Natural killer cell (primary cell): ENCODE measurements at places on chromosomes 4 and X. TPM values are rescaled to one million over a fixed set of nuclear protein-coding genes. Genes with fewer than 3 reads are reported as not detected.

DNA sequence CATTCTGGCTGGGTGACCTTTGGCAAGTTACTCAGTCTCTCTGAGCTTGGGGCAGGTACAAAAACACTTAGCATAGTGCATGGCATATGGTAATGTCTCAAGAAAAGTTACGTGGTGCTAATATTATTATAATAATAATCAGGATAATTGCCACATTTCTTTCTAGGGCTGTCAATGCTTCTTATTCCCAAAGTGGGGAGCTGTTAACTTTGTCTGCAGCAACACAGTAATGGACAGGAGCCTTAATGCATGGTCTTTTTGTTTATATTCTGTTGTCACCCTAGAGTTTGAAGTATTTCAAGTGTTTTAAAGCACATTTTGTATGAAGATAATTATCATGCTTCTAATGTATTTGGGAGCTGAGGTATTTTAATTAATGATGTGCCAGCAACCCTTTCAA lies 121.8 kb downstream of the FHIP1A start:
- no peak for DNase-seq
- H3K27ac ChIP-seq = no peak overlapping the region
- H3K4me1 ChIP-seq = no peaks in the 10 kb centered on the region
- peaks cover 2% of the 10 kb centered on the region for H3K27me3 ChIP-seq
- no peak overlapping the region for H3K4me3 ChIP-seq

- no peak overlapping the region for H3K4me3 ChIP-seq
- no peaks in the 10 kb centered on the region for H3K36me3 ChIP-seq
- H3K27ac ChIP-seq = no peak overlapping the region
- no peaks in the 10 kb centered on the region for H3K27me3 ChIP-seq
Measured at GRCh38 chr4:149765630-149766029, 50.0 kb downstream of the IQCM start.

- H3K4me1 ChIP-seq = no peaks in the 10 kb centered on the region
- DNase-seq = no peak
- no peaks in the 10 kb centered on the region for H3K36me3 ChIP-seq
- no peaks in the 10 kb centered on the region for H3K27me3 ChIP-seq
Measured at GRCh38 chrX:7788334-7788733, 54.6 kb upstream of the VCX start.

DNA sequence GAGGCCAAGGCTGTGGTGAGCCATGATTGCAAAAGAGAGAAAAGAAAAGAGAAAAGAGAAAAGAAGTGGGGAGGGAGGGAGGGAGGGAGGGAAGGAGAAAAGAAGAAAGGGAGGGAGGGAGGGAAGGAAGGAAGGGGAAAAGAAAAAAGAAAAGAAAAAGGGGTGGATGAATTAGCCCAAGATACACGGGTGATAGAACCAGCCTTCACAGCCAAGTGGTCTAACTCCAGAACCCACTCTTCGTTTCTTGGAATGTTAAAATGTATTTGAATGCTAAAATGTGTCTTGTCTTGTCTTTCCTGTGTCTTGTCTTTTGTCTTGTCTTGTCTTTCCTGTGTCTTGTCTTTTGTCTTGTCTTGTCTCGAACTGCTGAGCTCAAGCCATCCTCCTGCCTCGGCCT lies 13.1 kb downstream of the CCNQ start:
- peaks cover 6% of the 10 kb centered on the region for H3K4me1 ChIP-seq
- peaks cover 20% of the 10 kb centered on the region for H3K36me3 ChIP-seq
- no peak overlapping the region for H3K27ac ChIP-seq
- DNase-seq = no peak
- H3K4me3 ChIP-seq = no peak overlapping the region

- no peaks in the 10 kb centered on the region for H3K4me1 ChIP-seq
- DNase-seq = no peak
- H3K27me3 ChIP-seq = no peaks in the 10 kb centered on the region
- no peak overlapping the region for H3K4me3 ChIP-seq
- H3K27ac ChIP-seq = no peak overlapping the region
- H3K36me3 ChIP-seq = peaks cover 11% of the 10 kb centered on the region
Measured at GRCh38 chr4:106287353-106287969, 28.5 kb downstream of the TBCK start.

- no peak overlapping the region for H3K27ac ChIP-seq
- DNase-seq = no peak
- no peaks in the 10 kb centered on the region for H3K36me3 ChIP-seq
- H3K4me1 ChIP-seq = no peaks in the 10 kb centered on the region
- H3K27me3 ChIP-seq = no peaks in the 10 kb centered on the region
- H3K4me3 ChIP-seq = no peak overlapping the region
Measured at GRCh38 chr4:78764498-78764961, 11.6 kb upstream of the BMP2K start.

DNA sequence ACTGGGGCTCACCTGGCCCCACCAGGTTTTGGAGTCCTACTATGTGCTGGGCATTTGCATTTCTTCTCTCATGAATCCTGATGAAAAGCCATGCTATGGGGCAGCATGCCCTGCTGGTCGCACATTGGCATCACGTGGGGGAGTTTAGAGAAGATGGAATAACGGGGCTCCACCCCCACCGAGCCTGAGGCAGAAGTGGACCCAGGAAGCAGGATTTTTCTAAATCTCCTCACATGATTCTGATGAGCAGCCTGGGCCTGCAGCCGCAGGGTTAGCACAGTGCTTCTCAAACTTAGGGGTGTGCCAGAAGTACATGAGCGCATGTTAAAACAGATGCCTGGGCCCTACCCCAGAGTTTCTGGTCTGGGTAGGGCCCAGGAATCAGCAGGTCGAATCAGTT lies 4.6 kb upstream of the SORCS2 start:
- no peaks in the 10 kb centered on the region for H3K36me3 ChIP-seq
- H3K27me3 ChIP-seq = peaks cover 8% of the 10 kb centered on the region
- no peak overlapping the region for H3K27ac ChIP-seq
- no peak for DNase-seq
- no peak overlapping the region for H3K4me3 ChIP-seq

Gene STOX2
- total RNA-seq = not detected

Gene CT83
- total RNA-seq = not detected
